Activated T-helper 17 cell treated with anti-CD3 and anti-CD28 coated beads, Interleukin-2, amount 50 U/mL, for 72 hours (primary cell): ENCODE measurements at places on chromosomes 6 and 20. TPM values are rescaled to one million over a fixed set of nuclear protein-coding genes. Genes with fewer than 3 reads are reported as not detected.

DNA sequence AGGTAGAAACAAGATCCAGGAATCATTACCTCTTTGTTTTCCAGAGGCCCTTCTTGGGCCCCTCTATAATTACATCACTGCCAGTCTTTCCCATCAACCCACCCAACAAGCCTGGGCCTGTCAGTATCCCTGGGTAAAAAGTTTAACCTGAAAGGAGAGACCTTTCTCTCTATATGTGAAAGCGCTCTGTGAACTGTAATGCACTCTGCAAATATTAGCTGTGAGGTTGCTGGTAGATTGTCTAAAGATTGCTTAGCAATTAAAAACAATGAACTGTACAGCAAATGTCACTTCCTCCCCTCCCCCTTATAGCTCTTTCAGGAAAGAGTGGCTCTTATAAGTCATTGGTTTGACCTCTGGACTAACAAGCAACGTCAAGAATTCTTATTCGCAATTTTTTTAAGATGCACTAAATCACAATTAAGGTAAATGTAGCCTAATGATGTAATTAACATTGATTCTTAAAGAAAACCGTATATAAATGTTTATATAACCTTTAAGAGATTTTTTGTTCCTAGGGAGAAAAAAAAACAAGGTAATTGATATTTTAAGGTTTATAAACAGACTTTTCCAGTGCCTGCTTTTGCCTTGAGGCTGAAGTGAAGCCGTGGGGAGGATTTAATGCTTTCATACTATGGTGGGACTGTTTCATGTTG lies 18.4 kb downstream of the ECT2L start:
- ATAC-seq = no peak

DNA sequence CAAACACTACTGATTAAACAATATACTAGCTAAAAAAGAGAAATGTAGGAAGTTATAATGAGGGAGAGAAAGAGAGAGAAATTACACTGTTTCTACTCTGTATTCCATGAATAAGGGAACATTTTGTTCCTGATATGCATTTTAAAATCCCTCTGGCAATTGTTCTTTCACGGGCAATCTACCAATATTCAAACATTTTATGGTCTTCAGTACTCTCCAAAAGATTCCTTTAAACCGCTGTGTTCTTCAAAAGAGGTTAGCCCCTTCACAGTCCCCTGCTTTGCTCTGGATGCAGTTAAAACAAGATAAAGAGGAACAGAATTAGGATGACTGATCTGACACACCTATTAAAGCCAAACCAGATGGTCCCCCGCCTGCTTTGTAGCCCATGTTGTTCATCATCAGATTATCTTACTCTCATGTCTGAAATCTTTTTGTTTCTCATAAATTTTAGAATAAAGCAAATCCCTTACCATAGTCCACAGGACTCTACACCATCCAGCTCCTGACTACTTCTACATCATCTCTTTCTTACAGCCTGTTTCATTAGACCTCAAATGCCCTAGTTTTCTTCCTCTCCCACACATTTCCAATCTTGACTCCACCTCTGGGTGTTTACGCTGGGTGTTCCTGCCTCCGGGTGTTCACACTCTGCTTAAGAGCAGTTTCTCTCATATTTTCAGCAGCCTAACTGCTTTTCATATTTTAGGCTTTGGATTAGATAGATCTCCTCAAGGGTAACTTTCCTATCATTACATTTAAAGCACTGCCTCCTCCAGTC lies 399.7 kb downstream of the COL12A1 start:
- ATAC-seq = no peak

DNA sequence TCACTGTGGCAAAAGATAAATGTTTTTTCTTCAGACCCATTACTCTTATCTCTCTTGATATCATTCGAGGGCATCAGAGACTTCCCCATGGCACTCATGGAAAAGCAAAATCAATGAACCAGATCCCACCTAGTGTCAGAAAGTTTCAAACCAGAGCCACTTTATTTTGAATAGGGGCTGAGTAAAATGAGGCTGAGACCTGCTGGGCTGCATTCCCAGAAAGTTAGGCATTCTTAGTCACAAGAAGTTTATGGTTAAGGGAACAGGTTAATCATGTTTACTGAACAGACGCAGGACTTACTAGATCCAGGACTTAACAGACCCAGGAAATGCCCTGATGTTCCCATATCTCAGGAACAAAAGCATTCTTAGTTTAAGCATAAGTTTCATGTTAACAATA lies 369.9 kb downstream of the BTBD3 start:
- no peak for ATAC-seq

The ACOT8 gene
- 21.4 TPM for total RNA-seq

The POM121L2 gene
- total RNA-seq = not detected

GRCh38 chr6:30213957-30214656 lies 901 bp upstream of the TRIM26 start:
- ATAC-seq = peak; percentile 74

The IL17F gene
- 295 TPM for total RNA-seq

The CD40 gene
- total RNA-seq = 1.5 TPM

DNA sequence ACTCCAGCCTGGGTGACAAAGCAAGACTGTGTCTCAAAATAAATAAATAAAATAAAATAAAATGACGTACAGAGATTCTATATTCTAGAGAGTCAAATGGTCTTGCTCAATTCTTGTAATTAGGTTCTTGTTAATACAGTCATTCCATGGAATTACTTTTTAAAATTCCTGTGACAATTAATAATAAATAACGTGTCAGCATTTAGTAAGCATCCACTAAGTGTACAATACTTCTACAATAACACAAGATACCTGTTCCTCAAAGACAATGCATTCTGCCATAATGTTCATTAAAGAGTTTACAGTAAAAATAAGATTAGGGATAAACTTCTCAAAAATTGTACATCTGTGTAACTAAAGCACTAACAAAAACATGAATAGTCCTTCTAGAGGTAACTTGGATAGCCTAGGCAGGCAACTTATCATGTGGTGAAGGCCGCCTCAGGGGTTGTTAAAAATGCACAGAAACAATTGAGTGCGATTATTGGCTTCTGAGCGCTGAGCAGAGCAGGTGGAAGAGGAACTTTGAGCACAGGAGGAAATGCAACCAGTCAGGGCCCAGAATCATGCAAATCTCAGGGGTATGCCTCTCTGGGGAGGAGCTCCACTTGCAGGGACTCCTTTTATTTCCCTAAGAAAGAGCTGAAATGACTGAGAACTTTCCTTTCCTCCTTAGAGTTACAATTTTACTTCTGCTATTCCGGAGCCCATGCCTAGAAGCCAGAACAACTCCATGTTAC lies 37.1 kb downstream of the QRSL1 start:
- ATAC-seq = no peak

DNA sequence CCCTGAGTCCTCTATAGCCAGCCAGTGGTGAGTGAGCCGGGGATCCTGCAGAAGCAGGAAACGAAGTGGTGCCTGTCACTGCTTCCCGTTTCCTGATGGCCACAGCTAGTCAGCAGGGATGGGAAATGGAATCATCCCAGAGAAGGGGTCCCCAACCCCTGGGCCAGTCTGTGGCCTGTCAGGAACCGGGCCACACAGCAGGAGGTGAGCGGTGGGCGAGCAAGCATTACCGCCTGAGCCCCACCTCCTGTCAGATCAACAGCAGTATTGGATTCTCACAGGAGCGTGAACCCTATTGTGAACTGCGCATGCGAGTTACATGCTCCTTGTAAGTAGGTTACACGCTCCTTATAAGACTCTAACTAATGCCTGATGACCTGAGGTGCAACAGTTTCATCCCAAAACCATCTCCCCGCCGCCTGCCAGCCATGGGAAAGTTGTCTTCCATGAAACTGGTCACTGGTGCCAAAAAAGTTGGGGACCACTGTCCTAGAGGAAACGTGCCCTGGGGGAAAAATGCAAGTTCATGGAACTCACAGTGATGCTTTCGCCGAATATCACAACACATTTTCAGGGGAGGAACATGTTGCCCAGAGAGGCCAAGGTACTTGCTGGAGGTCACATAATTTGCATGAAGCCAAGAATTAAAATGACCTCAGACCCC lies 113.8 kb downstream of the JPH2 start:
- no peak for ATAC-seq

- ATAC-seq = no peak
Measured at GRCh38 chr6:112562301-112563231, 215.4 kb downstream of the RFPL4B start.

The SAMHD1 gene
- total RNA-seq = 140 TPM

DNA sequence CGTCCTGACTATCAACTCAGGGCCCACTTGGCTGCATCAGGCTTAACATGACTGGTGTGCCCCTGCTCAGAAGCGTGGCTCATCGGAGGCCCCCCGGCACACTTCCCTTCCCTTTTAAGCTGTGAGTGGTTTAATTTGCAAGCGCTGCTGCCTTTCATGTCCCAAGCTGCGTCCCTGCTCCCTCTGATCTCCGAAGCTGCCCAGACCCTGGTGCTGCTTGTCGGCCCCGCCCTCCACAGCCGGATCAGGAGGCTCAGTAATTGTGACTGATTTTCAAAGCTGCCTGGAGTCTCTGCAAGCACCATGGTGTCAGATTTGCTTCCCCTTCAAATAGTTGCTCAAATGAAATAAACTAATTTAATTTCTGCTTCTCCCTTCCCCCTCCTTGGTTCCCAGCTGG lies 71.1 kb downstream of the CDH22 start:
- no peak for ATAC-seq

The ERVFRD-1 gene
- 0.11 TPM for total RNA-seq

The RFX6 gene
- total RNA-seq = not detected

DNA sequence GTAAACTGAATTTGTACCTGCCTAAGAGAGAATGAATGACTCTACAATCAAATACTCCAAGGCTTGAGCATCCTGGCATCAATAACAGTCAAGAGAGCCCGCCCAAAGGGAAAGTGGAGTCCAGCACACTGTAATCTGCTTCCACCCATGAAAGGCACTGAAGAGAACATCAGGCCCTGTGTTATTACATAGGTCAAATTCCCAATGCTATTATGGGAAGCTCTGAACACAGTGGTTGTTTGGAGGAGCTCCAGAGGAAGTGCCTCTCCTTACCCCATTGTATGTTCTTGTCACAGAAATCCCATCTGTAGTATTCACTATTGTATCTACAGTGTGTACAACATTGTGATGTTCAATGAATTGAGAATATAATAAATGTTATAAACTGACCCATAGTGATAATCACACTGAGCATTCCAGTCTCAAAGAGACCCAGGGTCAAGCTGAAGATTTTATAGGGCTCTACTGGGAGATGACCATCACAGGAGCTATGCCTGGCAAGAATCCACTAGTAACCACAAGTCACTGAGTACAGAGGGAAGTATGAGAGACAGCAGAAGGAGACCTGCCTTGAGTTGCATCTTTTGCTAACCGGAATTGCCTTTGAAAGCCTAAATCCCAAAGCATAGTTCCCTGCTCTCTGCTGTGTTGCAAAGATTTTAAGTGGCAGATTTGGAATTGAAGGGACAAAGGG lies 446.7 kb downstream of the GJA1 start:
- ATAC-seq = no peak

- ATAC-seq = no peak
Measured at GRCh38 chr6:170260686-170261085, 30.2 kb downstream of the DLL1 start.

DNA sequence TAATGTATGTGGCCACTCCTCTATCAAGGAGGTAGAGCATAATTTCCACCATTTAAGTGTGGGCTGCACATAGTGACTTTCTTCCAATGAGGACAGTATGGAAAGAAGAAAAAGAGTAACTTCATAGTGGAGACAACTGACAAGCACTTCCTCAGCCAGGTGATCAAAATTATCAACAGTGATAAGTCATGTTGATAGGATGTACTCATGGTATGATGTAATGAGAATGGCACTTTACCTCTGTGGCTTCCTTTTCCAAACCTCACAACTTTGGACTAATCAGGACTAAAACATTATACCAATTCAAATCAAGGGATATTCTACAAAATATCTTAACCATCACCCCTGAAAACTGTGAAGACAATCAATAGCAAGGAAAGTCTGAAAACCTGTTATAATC lies 302.3 kb upstream of the CITED2 start:
- ATAC-seq = no peak

The OR12D3 gene
- total RNA-seq = not detected

DNA sequence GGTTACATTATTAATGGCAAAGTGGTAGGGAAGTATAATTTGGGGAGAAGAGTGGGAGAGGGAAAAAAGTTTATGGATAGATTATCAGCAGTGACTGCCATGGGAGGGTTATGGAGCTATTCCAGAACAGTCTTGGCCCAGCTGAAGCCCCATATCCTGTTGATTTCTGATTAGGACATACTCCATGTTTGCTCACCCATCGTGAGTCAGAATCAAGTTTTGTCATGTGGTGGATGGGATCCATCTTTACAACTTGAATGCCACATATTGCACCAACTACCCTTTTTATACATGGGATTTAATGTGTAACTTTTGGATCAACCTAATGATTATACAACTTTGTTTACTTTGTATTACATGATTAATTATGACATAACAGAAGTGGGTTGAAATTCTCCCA lies 217.0 kb downstream of the HAO1 start:
- no peak for ATAC-seq

GRCh38 chr6:24537771-24538385 lies 43.1 kb downstream of the ALDH5A1 start:
- no peak for ATAC-seq

DNA sequence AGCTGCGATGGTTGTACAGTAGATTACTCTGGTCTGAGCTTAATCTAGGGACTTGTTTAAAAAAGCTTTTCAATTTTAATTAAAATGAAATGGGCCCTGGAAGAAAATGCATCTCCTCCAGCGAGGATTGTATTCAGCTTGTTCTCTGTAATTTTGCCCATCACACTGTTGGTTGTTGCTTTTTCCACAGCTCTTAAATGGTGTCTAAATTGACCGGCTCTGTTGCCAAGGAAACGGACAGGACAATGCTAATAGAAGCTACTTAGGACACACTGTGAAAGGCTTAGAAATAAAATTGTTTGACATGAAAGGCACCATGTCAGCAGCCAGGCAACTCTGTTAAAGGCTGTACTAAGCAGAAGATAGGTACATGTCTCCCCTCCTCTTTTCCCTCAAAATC lies 116.7 kb upstream of the NRSN1 start:
- no peak for ATAC-seq

The ACSS1 gene
- total RNA-seq = 8.4 TPM

GRCh38 chr6:52595796-52596130 lies 18.9 kb upstream of the TRAM2 start:
- ATAC-seq = no peak

GRCh38 chr20:6467562-6467961 lies 299.9 kb upstream of the BMP2 start:
- ATAC-seq = no peak

The PRPF6 gene
- total RNA-seq = 97.4 TPM

GRCh38 chr6:113318575-113318917 lies 538.6 kb upstream of the MARCKS start:
- no peak for ATAC-seq

The MEP1A gene
- not detected for total RNA-seq

GRCh38 chr20:2603816-2604505 lies 48.5 kb upstream of the NOP56 start:
- no peak for ATAC-seq

DNA sequence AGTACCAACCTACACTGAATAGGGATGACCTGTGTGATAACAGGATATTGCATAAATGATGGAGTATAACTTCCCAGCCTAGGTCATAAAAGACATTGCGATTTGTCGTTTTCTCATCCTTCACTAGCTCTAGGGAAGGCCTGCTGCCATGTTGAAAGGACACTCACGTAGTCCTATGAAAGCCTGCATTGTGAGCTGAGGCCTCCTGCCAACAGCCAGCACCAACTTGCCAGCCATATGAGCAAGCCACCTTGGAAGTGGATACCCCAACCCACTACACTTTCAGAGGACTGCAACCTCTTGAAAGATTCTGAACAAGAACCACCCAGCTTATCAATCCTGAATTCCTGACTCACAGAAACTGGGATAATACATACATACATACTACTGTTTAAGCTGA lies 3.5 kb upstream of the PANK2 start:
- ATAC-seq = no peak
